ENCODE measurements at places on chromosomes 1 and 21.

DNA sequence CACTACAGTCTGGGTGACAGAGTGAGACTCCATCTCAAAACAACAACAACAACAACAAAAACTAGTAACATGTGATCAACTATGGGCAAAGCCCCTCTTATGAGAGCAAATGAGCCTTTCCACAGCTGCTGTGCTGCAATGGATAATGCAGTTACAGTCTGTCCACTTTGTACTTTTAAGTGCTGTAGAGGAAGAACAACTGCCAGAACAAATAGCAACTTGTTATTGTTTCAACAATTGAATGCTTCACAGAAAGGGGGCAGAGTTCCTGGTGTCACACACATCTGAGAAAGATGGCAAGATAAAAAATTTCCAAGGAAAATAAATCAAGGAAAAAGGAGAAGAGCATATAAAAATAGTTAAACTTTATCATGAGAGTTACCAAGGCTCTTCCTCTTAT lies 243.6 kb upstream of the DMRTA2 start:
- DNase-seq = no peak

DNA sequence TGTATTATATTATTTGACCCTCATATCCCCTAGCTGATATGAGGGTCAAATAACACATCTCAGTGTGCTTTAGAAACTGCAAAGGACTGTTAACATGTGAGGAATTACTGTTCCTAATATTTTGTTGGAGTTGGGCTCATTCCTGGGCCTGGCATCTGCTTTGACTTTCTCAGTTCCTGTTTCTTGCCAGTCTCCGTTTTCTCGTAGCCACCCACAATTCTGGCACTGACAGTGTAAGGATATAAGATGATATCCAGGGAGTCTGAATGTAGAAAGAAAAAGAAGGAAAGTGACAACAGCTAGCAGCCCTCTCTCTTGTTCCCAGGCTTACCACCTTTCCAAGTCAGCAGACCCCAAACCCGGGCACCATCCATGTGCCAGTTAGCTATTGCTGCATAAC lies 54.4 kb upstream of the SCMH1 start:
- no peak for DNase-seq

- no peak for DNase-seq
These were observed 84.3 kb upstream of the ARHGAP29 start for GRCh38 chr1:94321662-94322061.

DNA sequence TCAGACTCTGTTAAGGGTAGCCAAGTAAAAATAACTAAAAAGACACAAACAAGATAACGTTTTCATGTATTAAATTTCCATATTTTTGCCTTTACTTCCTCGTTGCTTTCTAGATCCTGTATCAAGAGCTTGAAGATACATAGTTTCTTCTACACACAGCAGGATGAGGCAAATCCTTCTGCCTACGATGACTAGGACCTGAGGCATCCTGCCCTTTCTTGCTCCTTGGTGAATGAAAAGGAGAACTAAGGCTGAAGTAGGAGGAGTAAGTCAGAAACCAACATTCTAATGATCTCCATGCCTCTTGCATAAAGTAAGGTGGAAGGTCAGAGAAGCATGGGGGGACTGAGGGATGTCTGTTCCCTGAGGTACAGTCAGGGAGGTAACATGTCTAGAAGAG lies 102.6 kb downstream of the GPATCH2 start:
- no peak for DNase-seq

DNA sequence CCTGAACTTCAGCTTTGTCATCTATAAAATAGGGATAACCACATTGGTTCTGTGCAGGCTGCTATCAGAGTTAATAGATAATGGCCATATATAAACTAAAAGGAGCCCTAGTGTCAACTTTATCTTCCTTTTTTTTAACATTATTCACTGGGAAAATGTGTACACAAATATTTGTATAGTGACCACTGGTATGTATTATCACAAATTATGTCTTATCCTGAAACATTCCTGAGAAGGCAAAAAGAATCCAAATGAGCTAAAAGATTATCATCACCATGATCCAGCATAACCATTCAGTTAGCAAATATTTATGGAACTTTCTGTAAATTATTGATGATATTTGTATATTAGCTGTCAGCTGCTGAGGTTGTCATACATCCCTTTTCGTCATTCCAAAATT lies 16.6 kb downstream of the ANGPTL3 start:
- DNase-seq = no peak

GRCh38 chr1:64502083-64502482 lies 32.2 kb downstream of the CACHD1 start:
- DNase-seq = no peak

- no peak for DNase-seq
These were observed 24.9 kb downstream of the ZNF281 start for GRCh38 chr1:200384818-200385390.

- no peak for DNase-seq
These were observed 50.5 kb downstream of the COL6A1 start for GRCh38 chr21:46032100-46032499.

DNA sequence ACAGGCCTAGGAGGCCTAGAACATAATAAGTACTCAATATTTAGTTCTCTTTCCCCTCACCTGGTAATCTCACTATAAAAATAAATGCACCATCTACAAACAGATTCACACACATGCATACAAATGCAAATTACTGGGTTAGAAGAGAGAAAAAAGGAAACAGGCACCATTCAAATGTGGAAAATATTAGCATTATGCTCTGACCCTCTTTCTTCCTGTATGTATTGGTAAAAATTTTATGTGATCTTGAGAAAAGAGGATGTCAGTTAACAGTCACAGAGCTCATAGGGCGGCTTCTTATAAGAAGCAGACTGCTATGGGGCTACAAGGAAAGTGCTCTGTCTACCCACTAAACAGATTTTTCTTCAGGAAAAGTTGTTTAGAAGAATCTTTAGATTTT lies 565.4 kb downstream of the LMO4 start:
- DNase-seq = no peak

DNA sequence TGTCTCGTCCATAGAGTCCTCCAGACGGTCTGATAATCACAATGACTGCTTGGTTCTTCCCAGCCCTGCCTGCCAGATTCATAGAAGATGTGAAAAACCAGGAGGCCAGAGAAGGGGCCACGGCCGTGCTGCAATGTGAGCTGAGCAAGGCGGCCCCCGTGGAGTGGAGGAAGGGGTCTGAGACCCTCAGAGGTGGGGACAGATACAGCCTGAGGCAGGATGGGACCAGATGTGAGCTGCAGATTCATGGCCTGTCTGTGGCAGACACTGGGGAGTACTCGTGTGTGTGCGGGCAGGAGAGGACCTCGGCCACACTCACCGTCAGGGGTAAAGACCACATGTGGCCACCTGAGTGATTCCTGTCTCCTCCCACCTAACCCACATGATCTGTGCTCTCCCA lies 86.9 kb downstream of the OBSCN start:
- DNase-seq = no peak

- DNase-seq = no peak
These were observed 122.1 kb upstream of the KAZN start for GRCh38 chr1:14476170-14476955.

- DNase-seq = no peak
These were observed 693.1 kb downstream of the RWDD3 start for GRCh38 chr1:95927061-95927460.

GRCh38 chr1:3019516-3020051 lies 1.7 kb upstream of the ACTRT2 start:
- no peak for DNase-seq

GRCh38 chr1:1335283-1335682 lies 4.2 kb downstream of the TAS1R3 start:
- no peak for DNase-seq

DNA sequence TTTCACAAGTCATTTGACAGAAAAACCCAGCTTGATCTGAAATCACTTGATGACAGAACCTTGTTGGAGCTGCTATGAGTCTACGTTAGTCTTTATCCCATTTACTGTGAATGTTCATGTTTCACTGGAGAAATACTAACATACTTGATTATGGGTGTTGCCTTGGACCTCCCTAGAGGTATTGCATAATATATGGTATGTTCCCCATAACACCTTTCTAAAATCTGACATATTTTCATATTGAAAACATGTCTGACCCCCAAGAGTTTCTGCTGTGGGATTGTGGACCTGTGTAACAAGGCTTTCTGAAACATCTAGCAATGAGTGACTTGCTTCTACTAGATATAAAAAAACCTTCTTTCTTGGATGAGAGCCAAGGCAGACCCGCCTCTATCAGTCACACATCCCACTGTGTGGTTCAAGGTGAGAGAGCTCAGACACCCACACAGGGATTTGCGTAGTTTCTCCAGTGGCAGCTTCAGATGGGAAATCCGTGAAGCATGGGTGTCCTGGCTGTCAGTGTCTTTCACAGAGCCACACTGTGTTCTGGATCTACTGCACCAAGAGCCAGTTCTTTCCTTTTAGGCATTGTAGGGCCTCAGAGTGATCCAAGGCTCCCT lies 4.6 kb downstream of the NENF start:
- no peak for DNase-seq

DNA sequence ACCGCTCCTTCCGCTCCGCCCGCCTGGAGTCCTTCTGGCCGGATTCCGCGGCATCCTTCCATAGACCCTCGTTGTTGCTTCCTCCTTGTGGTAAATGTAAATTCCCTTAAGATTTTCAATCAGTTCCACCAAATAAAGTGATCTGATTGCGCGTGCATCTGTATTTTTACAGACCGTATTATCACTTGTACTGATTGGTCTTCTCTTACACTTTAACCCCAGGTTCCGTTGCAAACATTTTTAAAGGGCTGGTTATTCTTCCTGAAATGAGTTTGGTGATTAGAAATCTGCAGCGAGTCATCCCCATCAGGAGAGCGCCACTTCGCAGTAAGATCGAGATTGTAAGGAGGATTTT lies 483 bp downstream of the YBEY start:
- no peak for DNase-seq

GRCh38 chr21:18810136-18810535 lies 406.6 kb upstream of the TMPRSS15 start:
- DNase-seq = no peak

DNA sequence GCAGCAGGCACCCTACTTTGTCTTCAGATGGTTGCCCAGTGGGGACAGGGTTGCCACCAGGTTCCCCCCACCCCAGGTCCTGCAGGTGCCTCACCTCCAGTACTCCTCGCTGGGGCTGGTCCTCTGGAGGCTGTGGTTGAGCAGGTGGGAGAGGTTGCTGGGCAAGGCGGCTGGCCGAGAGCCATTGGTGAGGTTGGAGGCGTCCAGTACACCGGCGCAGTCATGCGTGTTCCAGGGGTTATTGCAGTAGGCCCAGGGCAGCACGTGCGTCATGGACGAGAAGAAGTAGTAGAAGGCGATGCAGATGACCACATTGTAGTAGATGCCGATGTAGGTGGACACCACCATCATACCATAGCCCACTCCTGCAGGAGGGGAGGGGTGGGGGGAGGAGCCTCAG lies 16.9 kb downstream of the CCDC24 start:
- no peak for DNase-seq

DNA sequence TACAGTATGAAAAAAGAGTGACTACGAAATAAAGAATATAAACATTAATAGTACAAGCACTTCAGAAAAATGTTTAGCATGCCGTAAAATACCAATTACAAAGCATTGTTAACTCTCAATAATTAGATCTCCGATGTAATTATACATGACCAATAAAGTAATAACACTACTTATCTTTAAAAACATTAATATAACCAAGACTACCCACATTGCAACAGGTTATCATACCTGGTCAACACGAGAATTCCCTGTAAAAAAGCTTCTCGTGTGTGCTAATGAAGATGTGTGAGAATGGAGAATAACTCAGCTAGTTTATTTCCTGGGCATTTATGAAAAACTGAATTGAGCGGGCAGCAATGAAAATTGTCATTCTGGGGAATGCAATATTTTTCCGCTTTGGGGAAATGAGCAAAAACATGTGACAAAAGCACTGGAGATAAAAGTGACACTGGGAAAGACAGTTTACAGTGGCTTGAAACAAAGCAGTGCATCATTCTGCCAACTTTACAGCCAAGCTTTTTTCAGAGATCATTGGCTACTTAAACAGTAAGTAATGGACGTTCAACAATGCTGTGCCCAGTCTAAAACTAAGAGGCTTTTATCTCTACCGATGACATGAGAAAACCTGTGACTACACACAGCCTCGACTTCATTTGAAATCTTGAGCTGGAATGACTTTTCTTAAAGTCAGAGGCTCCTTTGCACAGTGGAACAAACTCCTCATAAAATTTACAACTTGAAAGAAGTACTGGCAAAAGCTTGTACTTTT lies 34.7 kb downstream of the ITPKB start:
- no peak for DNase-seq

DNA sequence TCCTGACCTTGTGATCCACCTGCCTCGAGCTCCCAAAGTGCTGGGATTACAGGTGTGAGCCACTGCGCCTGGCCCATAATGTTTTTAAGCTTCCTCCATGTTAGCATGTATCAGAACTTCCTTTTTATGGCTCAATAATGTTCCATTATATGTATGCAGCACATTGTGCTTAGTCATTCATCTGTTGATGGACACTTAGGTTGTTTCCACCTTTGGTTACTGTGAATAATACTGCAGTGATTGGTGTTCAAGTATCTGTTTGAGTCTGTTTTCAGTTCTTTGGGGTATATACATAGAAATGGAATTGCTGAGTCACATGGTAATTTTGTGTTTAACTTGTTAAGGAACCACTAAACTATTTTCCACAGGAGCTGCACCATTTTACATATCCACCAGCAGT lies 17.7 kb downstream of the CMPK1 start:
- DNase-seq = no peak

- DNase-seq = no peak
These were observed 37.3 kb upstream of the IRF2BP2 start for GRCh38 chr1:234647245-234647644.

DNA sequence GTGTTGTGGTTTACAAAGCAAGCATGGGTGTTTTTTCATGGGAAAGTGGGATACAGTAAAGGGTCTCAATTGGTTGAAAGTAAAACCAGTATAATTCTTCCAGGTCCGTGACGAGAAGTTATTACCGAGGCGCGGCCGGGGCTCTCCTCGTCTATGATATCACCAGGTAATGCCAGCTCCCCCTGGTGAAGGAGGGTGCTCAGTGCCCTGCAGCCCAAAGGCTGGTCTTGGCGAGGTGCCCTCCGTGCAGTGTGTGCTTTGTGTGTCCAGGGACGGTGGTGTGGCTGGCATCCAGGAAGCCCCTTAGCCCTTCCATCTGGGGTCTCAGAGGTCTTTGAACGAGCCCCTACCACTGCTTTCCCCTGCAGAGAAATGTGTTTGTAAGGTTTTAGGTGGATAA lies 24.8 kb downstream of the RAB4A start:
- no peak for DNase-seq

DNA sequence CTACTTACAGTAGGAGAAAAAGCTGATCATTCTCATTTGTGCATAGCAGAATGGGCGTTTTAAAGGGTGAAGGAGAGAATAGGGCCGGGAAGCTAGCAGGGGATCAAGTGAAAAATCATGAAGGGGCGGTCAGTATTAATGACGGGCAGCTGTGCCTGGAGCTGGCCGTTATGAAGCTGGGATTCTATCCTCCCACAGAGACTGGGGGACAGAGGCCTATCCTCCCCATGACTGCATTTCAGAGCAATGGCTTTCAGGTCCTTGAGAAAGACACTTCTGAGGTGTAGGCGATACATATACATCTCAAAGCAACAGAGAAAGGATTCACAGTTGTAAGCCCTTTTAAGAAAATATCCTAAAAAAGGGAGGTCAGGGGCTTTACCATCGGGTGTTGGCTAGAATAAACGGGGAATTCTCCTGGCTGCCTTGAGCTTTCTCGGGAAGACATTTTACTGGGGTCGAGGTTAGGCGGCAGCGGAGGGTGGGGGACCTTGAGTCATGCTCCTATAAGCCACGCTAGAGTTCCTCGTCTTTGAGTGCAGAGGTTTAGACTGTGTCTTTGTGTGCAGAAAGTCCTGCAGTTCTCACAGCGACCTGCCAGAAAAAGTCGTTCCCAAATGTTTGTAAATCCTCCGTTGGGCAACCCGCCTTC lies 559 bp upstream of the MTARC2 start:
- no peak for DNase-seq

GRCh38 chr21:41831866-41832595 lies 47.1 kb downstream of the PRDM15 start:
- no peak for DNase-seq
